IMR-90 (cell line): ENCODE measurements at places on chromosomes 5 and 9.

DNA sequence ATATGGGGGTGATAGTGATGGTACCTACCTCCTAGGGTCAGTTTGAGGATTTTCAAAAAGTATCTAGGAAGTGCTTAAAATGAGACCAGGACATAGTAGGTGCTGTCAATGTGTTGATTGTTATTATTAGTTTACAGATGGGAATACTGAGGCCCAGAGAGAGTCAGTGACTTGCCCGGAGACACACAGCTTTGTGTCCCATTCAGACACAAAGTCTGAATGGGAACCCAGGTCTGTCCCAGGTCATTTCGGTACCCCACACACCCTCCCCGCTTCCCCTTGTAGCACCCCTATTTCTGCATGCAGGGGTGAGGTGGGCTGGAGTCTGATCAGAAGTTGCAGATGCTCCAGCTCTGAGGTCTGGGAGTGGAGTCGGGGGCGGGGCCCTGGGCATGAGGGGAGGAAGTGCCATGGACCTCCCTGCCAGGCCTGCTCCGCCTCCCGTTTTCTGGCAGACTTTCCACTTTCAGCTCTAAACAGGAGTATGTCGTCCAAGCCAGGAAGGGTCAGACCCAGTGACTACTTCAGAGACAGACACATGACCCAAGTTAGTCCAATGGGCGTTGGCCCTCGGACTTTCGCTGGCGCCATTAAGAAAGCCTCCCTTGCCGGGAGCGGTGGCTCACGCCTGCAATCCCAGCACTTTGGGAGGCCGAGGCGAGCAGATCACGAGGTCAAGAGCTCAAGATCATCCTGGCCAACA lies 3.2 kb upstream of the DBN1 start:
- peak; percentile 68 for DNase-seq

DNA sequence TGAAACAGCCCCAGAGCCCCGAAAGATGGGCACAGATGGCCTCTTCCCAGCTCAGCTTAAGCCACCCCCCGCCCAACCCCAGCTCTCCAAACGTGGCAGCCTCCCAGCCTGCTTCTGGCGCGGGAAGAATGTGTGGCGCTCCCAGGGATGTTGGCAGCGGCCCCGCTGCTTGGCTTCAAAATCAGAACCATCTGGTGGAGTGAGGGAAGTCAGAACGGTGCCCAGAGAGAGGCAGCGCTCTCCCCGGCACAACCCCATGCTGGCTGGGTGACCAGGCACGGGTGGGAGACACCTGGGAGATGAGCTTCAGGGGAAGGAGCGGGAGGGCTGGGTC lies 72.7 kb upstream of the ORM1 start:
- peak; percentile 85 for DNase-seq

DNA sequence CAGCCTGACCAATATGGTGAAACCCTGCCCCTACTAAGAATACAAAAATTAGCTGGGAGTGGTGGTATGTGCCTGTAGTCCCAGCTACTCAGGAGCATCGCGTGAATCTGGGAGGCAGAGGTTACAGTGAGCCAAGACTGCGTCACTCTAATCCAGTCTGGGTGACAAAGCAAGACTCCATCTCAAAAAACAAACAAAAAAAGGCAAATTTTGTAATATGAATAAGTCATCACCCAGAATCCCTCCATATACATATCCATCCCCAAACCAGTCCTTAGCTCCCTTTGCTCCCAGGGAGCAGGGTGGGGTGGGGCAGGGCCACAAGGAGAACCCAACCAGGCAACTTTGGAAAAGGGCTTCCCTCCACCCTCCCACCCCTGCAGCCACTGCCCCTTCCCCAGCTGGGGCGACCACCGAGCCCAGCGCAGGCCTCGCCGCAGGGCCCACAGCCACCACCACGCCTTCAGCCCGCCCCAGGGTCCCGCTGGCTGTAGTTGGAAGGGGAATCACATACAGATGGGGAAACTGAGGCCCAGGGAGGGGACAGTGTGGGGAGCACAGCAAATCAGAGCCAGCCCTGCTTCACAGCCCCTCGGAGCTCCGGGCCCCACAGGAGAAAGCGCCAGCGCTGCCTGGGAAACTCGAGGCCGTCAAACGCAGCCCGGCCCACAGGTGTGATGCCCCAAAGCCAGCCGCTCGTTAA lies 7.8 kb downstream of the NOTCH1 start:
- peak; percentile 69 for DNase-seq

DNA sequence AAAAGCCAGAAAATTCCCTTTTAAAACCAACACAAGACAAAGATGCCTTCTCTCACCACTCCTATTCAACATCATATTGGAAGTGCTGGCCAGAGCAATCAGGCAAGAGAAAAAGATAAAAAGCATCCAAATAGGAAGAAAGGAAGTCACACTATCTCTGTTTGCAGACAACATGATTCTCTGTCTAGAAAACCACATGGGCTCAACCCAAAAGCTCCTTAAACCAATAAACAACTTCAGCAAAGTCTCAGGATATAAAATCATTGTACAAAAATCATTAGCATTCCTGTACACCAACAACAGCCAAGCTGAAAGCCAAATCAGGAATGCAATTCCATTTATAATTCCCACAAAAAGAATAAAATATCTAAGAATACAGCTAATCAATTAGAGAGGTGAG lies 112.0 kb downstream of the ADAMTSL1 start:
- peak; percentile 30 for DNase-seq

- no peak for DNase-seq
Measured at GRCh38 chr9:31996331-31996730, 388.1 kb upstream of the ACO1 start.

DNA sequence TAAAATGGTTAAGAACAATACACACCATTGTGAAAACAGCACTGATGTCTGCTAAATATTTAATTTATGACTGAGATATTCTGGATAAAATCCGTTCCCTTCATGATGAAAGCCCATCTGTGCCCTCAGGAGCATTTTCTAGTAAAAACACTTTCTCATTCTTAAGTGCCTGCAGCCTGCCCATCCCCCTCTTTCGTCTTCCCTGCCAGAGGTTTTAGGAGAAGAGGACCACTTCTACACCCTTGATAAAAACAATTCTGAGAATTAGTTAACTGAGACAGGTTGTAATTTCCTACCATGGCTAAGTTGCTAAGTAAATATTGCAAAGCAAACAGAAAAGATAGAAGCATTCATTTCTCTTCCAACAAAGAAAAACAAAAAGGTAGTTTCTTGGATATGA lies 272.6 kb downstream of the ATPSCKMT start:
- no peak for DNase-seq

- no peak for DNase-seq
Measured at GRCh38 chr9:126617003-126617822, 3.5 kb downstream of the LMX1B start.

- no peak for DNase-seq
Measured at GRCh38 chr9:18923671-18924430, 109.2 kb downstream of the SAXO1 start.

DNA sequence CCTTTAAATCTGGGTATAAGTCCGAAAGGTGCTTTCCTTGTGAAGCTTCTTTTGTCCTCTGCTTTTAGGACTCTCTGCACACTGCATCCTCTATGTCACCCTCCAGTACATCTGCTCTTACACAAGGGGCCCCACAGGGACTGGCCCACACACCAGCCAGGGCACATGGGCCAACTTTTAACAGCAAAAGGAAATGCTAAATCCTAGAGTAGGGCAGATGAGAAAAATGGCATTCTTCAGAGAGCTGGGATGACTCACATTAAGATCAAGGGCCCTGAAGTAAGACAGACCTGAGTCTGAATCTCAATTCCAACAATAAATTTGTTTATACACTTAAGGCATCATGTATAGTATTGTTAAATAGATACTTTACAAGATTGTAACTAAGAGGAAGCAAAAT lies 40.3 kb upstream of the CDKN2B start:
- peak; percentile 50 for DNase-seq

DNA sequence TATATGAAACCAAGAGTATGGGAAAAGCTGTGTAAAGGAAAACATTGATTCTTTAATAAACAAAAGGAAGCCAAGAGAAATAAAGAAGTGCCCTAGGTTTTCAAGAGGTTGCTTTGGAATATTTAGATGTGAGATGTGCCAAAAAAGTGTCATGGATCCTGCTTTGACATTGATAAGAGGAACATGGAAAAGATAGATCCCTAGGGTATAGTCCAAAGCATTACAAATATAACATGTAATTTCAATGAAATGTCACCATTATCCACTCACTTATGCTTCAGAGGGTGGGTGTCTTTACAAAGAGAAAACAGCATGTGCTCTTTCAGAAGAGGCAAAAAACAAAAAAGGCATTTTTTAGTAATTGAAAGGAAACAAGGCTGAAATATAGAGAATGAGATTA lies 1196.7 kb downstream of the EFNA5 start:
- DNase-seq, result no peak

GRCh38 chr9:25224309-25224708 lies 453.9 kb downstream of the TUSC1 start:
- DNase-seq, result no peak

DNA sequence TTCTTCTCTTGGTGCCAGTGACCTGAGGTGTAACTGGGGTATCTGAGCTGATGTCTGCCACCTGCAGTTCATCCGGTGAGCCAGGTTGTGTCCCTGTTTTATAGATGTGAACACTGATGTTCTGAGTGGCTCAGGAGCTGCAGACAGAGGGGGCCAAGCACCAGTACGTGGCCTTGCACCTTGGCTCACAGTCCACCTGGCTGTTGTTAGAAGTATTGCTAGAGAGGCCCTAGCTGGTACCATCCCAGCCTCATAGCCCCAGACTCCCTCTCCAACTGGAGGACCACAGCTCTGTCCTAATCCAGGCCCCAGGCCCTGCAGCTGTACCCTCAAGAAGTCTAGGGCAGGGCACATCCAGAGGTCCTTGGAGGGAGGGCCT lies 16.2 kb downstream of the PHF2 start:
- no peak for DNase-seq

DNA sequence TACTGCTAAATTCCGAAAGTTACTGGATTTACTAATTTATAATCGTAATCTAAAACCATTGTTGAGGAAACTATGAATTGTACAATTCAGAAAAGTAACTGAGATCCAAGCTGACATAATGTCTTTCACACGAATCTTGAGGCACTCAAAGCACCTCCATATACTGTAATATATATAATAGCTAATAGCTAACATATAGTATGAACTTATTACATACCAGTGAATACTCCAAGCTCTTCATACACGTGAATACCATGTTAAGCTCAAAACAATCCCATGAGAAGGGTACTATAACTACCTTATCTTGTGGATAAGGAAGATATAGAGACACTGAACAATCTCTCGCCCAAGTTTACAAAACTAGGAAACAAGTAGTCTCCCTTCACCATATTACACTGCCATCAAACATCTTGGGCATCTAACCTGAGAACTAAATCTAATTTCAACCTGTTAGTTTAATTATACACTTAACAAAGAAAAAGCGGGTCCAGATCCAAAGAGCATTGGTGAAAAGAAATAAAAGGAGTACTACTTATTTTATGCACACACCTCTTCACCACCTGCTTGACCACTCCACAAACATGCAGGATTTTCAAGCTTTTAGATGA lies 1.0 kb downstream of the NUDCD2 start:
- DNase-seq, result no peak

DNA sequence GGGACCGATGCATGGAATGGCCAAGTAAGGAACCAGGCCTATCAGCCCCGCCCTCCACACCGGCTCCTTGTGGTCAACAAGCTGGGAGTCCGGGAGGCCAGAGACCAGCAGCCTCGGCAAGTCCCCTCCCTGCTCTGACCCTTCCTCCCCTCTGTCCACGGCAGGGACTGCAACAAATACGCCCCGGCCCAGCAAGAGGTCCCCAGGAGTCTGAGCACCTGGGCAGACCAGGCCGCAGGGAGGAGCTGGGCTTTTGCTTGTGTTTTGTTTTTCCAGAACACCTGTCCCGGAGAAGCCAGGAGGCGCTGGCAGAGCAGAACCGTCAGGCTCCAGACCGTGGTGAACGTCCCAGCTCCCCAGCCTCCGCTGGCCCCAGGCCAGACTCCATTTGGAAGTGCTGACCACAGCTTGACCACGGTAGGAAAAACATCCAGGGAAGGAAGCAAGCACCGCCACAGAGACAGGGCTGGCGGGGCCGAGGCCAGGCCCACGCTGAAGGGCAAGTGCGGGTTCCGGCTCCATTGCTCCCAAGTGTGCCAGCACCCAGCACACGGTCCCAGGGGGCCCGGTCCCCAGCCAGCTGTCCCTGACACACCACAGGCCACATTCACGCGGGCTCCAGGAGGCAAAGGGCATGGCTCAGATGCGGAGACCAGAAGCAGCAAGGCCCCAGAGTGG lies 56.7 kb downstream of the VAV2 start:
- DNase-seq, result peak; percentile 70

GRCh38 chr9:130298662-130299279 lies 33.2 kb downstream of the HMCN2 start:
- DNase-seq, result no peak

GRCh38 chr5:116787570-116787969 lies 212.9 kb upstream of the SEMA6A start:
- DNase-seq, result no peak

GRCh38 chr5:74079971-74080556 lies 454.1 kb downstream of the ARHGEF28 start:
- DNase-seq, result no peak

- no peak for DNase-seq
Measured at GRCh38 chr5:107666051-107666655, 4.6 kb downstream of the EFNA5 start.

- DNase-seq, result peak; percentile 9
Measured at GRCh38 chr5:99000876-99001275, 72.1 kb upstream of the CHD1 start.

DNA sequence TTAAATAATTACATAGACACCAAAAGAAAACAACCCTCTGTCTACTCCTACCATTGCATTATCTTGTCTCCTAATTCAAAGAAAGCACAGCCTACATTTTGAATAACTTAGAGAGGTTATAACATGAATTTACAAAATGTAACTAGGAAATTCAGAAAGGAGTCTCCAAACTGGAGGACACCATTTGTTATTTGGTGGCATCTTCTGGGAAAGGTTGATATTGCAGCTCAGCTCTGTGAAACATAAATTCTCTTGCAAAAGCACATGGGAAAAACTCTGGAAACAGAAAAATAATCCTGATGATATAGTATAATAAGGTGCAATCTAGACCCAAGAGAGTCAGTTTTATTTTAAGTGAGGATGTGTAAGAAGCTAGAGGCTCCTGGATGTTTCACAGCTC lies 215.3 kb downstream of the MLLT3 start:
- no peak for DNase-seq

DNA sequence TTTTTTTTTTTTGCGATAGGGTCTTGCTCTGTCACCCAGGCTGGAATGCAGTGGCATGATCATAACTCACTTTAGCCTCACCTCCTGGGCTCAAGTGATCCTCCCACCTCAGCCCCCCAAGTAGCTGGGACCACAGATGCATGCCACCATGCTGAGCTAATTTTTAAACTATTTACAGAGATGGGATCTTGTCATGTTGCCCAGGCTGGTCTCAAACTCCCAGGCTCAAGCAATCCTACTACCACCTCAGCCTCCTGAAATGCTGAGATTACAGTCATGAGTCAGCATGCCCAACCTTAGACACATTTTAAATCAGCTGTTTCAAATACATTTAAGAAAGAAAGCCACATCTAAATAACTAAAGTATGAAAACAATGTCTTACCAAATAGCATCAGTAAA lies 439.0 kb downstream of the EBF1 start:
- no peak for DNase-seq

GRCh38 chr5:149639737-149640136 lies 58.4 kb downstream of the ARHGEF37 start:
- no peak for DNase-seq

- no peak for DNase-seq
Measured at GRCh38 chr5:142821034-142821732, 51.0 kb downstream of the ARHGAP26 start.
